ENCODE measurements at places on chromosomes 7 and 10.

GRCh38 chr7:122893486-122893885 is 7.2 kb upstream of the CADPS2 start:
- DNase-seq = no peak

DNA sequence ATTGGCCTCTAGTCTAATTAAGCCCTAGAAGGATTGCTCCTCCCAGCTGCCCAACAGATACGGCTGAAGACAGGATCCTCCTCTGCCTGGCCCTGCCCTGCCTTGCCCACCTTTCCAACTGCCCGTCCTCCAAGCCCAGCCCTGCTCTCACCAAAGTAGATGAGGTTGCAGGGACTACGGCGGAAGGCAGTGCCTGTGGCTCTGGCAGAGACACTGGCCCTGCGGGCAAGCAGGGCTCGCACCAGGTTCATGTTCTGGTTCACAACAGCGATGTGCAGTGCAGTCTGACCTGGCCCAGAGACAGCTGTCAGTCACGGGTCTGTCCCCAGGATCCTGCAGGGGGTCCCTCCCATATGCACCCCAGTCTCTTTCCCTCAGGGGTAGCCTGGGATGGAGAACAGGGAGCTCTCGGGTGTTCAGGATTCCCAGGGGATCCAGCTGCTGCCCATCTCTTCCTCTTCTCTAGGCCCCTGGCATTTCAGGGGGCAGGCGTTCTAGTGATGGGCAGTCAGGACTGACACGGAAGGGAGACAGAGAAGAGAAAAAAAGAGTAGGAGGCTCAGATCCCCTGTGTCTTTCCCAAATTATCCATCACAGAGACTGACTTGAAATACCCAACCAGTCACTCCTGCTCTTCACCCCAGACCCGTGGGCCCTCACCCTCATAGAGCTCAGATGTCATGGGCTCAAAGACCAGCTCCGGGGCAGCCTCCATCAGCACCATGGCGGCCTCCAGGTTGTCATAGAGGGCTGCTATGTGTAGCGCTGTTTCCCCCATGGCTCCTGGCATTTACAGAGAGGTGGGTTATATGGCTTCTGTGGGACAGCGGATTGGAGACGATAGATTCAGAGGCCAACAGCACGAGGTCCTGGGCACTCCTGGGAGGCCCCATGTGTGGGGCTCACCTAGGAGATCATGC is 8.3 kb downstream of the TRPV6 start:
- no peak for DNase-seq

DNA sequence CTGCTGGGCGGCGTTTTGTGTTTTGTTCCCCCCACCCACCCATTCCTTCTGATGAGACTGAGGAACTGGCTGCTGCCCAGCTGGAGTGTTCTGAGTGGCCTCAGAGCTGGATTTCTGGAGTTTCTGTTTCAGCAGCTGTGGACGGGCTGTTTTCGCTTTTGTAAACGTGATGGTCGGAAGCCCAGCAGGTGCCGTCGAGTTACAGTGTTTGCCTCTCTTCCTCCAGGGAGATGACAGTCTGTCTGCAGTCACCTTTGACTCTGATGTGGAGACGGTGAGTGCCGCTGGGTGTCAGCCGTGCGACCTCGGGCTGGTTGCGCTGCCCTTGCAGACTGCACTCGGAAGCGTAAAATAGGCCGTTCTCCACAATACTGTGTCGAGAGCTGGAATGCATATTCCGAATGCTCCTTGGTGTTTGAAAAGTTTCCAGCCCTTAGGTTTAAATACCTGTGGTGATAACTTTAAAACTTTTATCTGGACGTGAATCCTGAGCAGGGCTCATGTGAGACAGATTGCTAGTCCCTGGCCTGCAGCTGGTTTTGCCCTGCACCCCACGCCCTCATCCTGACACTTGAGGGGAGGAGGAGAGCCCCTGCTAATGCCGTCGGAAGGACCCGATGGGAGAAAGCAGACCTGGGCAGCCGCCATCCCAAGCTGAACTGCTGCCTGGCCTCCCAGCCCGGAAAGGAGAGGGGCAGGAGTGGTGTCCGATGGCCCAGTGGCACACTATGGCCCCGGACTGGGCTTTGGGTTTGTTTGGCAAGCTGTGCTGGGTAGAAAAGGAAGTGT is 8.3 kb downstream of the IQCE start:
- peak; percentile 31 for DNase-seq

- no peak for DNase-seq
These were observed 980.1 kb downstream of the KCNMA1 start for GRCh38 chr10:76657337-76658012.

GRCh38 chr7:29149036-29149435 is 2.7 kb upstream of the CPVL start:
- DNase-seq = no peak

DNA sequence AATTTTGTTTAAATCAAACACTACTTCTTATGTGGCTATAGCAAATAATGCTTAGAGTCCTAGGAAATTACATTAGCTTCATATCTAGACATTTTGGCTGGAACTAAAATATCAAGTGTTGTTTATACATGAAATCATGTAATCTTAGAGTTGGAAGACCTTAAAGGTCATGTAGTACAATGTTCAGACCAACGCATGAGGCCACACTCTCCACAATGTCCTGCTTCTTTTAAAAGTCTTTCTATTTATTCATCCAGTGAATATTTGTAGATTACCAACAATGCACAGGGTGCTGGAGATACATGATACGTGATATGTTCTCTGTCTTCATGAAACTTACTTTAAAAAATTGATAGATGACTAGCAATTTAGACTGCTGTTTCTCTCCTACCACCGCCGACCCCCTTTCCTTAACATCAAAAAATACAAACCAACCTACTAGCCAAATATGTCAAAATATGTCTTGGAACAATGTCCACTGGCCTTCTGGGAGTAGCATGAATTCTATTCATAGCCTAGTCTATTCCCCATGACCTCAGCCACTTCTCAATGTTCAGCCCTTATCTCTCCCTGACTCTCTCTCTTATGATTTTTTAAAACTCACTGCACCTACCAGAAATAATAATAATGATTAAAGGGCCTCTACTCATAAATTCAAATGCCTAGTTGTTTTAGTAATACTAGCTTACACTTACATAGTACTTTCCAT is 59.5 kb upstream of the CAV2 start:
- DNase-seq = no peak

- no peak for DNase-seq
These were observed 19.8 kb downstream of the MDFIC start for GRCh38 chr7:114941692-114942091.

DNA sequence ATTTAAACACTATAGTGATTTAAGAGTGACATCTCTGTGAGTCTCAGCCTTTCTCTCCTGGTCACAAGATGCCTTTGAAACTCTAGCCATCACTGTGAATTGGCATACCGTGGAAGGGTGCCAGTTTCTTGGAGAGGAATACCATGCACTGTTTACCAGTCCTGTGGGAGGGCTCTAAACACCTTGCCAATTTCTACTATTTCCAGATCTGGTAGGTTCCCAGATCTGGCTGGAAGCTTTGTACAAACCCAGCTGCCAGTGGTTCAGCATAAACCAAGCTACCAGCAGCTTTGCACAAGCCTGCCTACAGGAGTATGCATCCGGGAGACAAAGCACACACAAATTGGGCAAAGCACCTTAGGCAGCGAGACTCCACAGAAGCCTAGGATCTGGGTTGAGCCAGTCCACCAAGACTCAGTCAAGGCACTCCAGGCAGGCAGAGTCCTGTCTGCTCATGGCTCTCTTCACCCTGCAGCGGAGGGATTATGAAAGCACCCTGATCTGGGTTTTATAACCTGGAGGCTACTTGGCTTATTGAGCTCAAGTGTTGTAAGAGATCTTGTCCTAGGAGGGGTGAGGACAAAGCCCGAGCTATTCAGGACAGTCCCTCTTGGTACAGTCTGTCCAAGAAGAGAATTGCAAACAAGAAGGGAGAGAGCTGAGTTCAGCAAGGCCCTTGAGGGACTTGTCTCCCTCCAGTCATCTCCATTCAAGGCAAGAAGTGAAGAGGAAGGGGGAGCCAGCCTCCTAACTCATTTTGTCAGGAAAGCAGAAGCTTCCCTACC is 23.6 kb downstream of the MCM10 start:
- no peak for DNase-seq

DNA sequence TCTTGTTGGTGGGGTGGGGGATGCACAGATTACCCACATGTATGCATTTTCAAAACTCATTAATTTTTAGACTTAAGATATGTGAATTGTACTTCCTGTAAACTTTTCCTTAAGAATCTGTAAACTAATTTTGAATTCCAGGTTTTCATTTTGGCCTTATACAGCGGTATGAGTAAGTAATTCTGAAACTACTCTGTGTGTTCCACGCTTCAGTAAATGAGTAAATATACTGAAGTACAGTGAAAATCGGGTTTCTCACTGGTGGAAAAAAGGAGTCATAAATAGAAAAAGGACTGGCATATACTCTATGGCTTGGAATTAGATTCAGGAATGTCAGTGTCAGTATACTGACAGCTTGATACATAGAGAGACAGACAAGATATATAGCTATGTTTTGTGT is 72.8 kb downstream of the CTTNBP2 start:
- no peak for DNase-seq

GRCh38 chr7:121714559-121715303 is 158.2 kb upstream of the PTPRZ1 start:
- DNase-seq = no peak

DNA sequence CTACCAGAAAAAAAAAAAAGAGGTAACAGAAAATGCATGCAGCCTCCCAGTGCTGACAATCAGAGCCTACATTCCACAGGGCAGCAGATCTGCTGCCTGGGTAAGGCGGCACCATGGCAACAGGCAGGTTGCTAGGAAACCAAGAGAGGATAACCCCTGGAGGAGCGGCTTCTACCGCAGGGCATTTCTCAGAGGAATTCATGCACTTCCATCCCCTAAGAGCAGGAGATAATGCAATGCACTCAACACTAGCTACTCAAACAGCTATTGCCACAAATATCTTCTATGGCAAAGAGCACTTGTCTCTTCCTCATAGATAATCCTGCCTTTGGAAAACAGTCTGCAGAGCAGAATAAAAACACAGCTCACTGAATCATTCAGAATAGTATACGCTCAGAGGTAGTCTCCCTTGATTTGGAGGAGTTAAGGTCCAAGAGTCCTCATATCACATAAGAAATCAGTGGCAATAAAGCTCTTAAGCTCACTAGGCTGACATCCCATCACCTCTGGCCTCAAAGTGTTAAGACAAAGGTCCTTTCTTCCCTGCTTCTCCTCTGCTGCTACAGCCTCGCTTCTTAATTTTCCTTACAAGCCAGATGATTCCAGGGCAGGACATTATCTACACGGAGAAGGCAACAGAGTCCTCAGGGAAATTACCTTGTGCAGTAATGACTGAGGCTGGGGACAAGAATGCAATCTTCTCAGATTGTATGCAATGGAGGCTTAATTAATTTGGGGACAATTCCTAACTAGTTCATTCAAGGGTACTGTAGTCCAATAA is 10.7 kb downstream of the PSAP start:
- DNase-seq = peak; percentile 70

- no peak for DNase-seq
These were observed 376.2 kb upstream of the TPK1 start for GRCh38 chr7:145212050-145212449.

GRCh38 chr10:49333192-49333591 is 34.2 kb downstream of the C10orf71 start:
- no peak for DNase-seq

GRCh38 chr7:108659261-108659660 is 89.6 kb downstream of the DNAJB9 start:
- no peak for DNase-seq

DNA sequence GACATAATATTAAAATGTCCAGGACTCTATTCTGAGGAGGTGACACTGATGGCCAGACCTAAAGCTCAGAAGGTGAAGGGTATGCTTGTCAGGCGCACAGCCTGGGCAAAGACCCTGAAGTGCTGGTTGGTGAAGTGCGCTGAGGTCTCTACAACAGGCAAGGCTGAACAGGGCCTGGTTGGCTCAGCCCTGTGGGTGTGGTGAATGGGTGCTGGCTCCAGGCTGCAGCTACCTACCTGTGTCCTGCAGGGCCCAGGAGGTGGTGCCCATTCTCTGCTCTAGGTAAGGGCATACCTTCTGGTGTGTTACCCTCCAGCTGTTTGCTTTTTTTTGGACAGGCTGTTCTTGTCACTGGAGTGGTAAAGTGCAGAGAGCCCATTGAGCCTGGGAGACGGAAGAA is 85.1 kb downstream of the RAMP3 start:
- no peak for DNase-seq

DNA sequence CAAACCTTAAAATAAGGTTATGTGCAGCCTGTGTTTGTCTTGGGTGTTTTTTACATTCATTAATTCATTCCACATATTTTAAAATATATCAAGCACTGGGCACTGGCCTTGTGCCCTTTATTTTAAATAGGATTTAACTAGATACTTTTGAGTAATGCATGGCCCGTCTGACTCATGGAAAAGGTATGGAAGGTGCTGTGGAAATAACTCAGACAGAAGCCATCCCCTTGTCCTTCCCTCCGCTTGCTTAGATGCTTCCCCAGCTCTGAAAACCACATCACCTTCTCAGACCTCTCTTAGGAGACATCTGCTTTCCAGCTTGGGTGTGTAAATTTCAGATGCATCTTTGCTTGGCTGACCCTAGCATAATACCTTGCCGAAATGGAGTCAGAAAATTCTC is 30.5 kb downstream of the SLC18A2 start:
- DNase-seq = no peak

DNA sequence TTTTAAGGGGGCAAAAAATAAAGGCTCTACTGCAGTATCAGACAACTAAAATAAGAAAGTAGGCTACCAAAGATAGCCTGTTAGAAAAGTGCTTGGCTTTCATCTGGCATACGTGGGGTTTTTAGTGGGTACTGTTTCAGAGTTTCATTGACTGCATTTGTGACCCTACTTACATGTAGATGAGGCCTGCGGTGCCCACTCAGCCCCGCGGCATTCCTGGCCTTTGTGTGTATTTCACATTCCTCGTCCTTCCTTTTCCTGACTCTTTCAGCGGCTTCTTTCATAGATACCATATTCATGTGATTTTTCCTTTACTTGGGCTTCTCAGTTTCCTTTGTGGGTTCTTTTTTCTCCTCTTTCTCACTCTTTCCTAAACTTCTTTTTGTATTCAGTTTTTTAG is 50.7 kb downstream of the UBE3C start:
- DNase-seq = no peak

- no peak for DNase-seq
These were observed 169.3 kb downstream of the GRID1 start for GRCh38 chr10:86197166-86197790.

DNA sequence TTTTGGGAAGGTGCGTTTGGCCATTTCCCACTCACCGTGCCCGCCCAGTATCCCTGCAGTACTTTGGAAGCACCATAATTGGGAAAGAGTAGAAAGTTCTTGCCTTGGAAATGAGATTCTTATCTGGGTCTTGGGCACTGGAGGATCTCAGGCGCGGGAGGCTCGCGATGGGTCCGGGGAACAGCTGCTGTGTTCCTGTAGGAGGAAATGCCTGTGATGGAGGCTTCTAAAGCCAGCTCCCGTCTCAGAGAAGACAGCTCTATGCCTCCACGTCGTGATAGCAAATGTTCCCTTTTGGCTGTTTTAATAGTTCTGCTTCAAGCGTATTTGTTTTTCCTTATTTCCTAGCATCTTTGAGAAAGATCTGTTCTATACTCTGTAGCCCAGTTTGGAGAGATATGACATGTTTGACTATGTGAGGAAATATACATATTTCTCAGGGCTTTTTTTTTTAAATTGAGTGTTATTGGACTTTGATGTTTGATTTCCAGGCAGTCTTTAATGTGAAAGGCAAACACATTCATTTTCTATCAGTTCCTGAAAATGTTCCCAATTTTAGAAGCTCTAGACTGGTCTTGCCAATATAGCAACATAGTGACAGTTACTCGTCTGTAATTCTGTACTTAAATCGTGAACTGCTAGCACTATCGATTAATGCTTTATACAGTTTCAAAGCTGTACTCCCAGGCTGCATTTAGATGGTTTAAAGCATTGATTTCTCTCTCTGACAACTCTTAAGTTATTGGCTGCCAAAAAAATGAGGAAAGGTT is 280.8 kb downstream of the DPP6 start:
- DNase-seq = no peak

Data from brain pericyte (primary cell).